Natural killer cell (primary cell): ENCODE measurements at places on chromosomes 11 and 22.

DNA sequence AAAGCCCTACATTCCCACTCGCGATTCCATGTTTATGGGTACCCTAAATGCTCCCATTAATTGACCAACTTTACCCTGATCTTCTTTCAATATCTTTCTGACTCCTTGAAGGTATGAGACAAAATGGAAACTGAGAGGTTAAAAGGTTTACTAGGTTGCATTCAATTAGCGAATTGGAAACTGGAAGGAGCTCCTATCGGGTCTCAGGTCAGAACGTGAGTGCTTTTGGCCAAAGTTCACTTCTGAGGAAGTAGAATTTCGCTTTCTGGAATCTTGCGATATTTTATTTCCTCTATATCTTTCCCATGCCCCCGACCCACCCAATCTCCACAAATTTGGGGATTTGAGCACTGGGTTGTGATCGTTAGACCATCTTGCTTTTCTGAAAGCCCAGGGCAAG lies 2.6 kb downstream of the EHF start:
- no peak for DNase-seq

- DNase-seq = no peak
These were observed 66.4 kb downstream of the LRRC32 start for GRCh38 chr11:76604081-76604625.

DNA sequence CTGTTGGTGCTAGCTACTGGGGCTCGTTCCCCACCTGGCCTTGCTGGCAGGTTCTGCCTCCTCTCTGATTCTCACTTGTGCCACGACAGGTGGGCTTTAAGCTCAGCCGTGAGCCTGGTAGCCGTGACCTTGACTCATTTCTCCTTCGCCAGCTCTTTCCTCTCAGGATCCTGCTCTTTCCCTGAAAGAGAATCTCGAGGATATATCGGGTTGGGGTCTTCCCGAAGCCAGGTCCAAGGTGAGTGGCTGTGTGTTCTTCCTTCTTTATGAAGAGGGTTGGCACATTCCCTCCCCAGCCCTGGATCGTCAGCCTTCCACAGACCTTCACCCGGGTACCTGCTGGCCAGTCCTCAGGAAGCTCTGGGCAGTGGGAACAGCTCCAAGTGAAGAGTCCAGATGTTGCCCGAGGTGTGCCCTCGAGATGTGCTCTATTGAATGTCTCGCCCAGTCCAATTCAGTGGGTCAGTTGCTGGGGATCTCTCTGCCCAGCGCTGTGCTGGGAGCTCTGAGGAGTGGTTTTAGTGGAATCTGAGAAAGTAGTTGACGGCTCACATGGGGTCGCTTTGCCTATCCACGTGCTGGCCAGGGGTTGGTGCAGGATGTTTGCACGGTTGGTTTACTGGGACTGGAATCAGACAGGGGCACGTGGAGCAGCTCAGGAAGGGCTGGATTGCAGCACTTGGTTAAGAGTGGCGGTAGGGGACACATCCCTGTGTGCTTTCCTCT lies 1.4 kb downstream of the ZNF74 start:
- no peak for DNase-seq

- DNase-seq = peak; percentile 36
These were observed 4.2 kb downstream of the VPS26B start for GRCh38 chr11:134228625-134229024.

- no peak for DNase-seq
These were observed 8.9 kb upstream of the GRK3 start for GRCh38 chr22:25555586-25555985.

DNA sequence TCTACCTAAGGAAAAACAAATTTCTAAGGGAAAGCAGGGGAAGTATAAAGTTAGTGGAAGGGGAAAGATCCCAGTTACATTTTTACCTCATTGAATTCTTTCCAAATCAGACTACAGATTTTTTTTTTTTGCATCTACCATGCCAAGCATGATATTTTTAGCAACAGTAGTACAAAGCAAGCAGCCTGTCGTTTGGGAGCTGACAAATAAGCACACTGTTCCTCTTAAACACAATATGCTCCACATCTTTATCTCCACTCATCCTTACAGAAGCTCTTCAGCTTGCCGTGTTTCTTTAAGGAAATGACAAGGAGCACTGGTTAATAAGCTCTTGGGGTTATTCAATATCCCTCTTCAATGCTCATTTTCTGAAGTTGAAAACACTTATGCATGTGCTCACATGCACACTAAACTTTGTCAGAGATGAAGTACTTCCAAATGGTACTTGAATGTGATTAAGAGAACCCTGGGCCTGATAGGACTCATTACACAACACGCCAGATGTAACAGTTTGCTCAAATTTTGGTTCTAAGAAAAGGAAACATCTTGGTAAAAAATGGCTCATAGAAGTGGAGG lies 53.8 kb downstream of the PAX6 start:
- no peak for DNase-seq

GRCh38 chr22:41805639-41806038 lies 5.2 kb downstream of the CCDC134 start:
- DNase-seq = no peak

DNA sequence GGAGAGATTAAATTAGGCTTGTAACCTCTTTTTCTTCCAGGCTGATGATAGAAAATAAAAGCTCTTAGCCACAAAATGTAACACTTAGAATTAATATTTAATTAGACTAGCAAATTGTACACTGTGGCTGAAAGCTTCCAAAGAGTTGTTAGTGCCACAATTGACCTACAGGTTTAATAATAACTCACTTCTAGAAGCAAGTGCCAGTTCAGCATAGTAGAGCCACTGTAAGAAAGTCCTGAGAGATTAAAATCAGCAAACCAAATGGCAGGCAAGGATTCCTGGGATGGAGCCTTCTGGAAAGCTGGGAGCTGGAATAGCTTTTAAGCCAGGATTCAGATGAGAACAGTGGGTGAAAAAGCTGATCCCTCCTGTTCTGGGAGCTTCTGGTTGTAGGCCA lies 131.0 kb downstream of the ELP4 start:
- DNase-seq = no peak

GRCh38 chr11:21072558-21072957 lies 403.2 kb downstream of the NELL1 start:
- no peak for DNase-seq

DNA sequence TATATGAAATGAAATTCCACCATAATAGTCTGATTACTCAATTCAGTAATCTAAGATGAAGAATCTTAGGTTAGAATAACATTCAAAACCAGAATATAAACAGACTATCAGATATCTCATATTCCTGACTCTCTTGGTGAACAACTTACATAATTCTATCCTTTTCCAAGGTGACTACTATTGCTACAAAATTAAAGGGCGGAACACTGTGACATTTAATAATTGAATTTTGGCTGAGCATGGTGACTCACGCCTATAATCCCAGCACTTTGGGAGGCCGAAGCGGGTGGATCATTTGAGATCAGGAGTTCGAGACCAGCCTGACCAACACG lies 34.4 kb downstream of the RDX start:
- DNase-seq = no peak

DNA sequence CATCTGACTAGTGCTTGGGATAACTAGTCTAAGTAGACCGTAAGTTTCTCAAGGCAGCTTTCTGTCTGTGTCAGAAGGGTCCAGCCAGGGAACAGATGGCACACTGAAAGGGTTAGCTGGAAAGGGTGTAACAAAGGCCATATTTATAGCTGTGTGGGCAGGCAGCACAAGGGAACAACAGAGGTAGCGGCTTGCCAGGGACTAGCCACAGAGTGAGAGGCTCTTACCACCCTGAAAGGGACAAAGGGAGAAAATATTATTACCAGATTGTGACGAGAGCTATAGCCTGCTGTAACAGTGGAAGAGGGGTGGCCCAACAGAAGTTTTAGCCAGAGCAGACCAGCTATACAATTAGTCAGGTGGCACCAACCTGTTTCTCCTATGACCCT lies 129.4 kb downstream of the CCDC34 start:
- no peak for DNase-seq

DNA sequence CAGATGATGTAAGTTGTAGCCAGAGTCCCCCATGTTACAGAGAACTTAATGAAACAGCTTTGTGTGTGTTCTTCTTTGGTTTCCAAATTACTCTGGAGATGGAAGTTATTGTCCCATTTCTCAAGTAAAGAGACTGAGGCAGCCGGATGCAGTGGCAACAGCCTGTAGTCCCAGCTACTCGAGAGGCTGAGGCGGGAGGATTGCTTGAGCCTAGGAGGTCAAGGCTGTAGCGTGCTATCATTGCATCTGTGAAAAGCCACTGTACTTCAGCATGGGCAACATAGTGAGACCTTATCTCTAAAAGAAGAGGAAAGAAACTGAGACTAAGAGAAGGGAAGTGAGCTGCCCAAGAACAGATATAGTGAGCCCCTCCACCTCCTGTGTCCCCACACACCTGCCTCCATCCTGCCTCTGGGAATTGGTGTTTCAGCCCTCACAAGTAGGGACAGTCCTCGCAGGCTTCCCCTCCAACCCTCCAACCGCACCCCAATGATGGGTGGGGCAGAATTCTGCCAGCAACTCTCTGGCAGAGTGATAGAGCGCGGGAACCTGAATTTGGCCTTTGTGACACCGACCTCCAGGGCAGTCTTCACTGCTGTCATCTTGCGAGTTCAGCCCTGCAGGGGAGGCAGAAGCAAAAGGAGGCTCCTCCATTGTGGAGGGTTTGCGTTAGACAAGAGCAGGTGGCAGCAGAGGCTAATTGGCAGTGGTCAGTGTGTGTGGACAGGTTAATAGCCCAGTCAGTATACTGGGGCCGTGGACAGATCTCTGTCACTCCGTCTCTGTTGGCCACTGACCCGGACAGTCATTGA lies 1.6 kb downstream of the PDXP start:
- no peak for DNase-seq
